ENCODE measurements at places on chromosomes 4 and X.

- no peak for DNase-seq
These were observed 7.6 kb downstream of the KLF3 start for GRCh38 chr4:38671592-38671940.

- no peak for DNase-seq
These were observed 1.7 kb upstream of the PPP2R2C start for GRCh38 chr4:6474053-6474568.

- no peak for DNase-seq
These were observed 151.3 kb downstream of the THOC2 start for GRCh38 chrX:123581586-123581985.

DNA sequence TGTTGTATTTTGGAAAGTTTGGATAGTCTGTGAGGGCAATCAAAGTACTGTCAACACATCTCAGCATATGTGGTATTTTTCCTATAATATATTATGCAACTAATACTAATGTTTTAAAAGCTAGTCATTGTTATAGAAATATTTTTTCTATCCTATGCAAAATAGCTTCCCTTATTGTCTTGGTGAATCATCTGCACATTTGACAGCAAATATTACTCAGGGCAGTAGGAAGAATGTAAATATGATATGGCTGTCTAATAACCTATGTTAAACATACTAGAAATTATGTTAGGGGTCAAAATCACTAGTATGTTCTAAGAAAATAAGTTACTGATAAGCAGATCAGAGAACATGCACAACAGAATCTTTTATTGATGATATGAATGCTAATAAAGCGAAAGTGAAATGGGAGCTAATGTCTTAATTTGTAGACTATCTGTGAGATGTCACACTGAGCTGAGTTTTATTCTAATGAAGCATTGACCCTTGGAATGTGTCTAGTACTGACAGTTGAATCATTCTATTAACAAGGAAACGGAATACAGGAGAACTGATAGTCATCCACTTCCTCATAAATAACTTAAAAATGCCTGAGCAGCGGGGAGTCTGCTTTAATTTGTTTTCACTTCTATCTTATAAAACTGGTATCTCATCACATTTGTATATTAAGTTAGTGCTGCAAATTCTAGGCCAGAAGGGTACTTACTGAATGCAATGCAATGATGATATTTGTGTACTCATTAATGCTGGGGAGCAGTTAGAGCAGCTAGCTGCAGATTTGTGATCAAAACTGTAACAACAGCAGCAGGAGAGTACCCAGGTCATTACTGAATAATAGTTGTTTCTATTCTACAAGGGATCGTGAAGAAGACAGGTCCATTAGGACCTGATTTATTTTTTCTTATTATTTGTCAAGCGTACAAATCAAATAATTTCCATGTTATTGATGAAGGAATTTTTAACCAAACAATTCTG, 440.3 kb upstream of the AADAT start:
- DNase-seq, result no peak

DNA sequence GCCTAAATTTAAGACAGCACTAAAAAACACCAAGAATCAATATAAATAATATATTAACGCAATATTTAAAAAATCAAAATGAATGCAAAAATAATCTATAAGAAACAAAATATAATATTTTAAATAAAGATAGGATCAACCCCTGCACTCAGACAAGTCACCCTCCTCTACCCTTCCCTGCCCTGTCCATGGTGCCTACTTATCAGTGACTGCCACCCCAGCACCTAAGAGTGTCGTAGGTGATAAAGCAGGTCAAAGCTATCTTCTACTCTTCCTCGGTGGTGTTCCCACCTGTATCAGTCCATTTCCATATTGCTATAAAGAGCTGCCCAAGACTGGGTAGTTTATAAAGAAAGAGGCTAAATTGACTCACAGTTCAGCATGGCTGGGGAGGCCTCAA, 251.9 kb downstream of the STIM2 start:
- no peak for DNase-seq

DNA sequence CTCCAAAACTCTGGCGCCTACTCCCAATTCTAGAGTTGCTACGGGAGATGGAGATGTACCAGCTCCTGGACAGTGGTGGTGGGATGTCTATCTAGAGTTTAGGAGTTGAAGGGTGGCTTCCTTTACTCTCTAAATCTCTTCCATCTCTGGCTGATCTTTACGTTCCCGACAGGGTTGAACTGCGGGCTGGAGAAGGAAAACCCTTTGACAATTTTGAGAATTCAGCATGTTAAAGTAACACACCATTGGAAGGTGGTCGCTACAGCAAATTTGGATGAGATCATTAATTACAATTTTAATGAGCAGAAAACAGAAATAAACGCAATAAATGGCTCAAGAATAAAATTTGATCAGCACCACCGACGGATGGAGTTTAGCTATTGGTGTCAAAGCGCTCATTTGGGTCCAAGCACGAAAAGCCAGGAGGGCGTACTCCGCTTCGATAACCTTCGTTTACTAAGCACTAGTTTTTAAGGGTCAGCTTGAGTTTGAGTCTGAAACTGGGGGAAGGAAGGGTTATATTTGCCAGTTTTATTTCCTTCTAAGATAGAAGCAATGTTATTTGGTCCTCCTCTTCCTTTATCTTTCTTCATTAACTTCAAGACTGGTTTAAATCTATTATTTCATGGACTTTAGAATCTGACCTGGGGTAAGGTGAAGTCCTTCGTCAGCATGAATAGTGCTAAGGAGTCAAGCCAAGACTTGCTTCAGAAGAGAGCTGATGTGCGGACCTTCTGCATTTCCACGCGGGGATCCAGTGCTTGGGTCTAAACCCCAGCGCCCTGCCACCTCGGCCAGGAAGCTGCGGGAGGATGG, 1.5 kb upstream of the NKX6-1 start:
- DNase-seq, result no peak

GRCh38 chrX:118271775-118272174, 74.1 kb upstream of the WDR44 start:
- no peak for DNase-seq

- no peak for DNase-seq
These were observed 23.8 kb downstream of the TENM3 start for GRCh38 chr4:182267048-182267447.

- no peak for DNase-seq
These were observed 42.0 kb downstream of the FRMD7 start for GRCh38 chrX:132085786-132086185.

DNA sequence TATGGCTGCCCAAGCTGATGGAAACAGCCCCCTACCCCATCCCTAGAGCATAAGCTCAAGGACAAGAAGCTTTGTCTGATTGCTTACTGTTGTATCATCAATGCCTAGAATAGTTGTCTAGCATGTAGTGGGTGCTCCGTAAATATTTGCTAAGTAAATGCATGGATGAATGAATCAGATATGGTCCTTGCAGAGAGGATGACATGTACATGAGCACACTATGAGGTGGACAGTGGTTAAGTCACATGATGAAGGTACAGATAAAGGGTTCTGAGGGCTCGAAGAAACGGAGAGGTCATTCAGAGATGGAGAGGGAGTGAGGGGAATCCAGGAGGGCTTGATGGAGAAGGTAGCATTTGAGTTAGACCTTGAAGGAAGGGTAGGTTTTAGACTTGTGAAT, 214.2 kb downstream of the RBMX2 start:
- no peak for DNase-seq

- no peak for DNase-seq
These were observed at the start of gene DGKK for GRCh38 chrX:50470103-50471031. Gene DGKK, minus strand, starts transcription at chrX:50470825. Its CDS starts 147 bp downstream, at chrX:50470678.

- no peak for DNase-seq
These were observed 1105.1 kb upstream of the TENM3 start for GRCh38 chr4:181138116-181138515.

DNA sequence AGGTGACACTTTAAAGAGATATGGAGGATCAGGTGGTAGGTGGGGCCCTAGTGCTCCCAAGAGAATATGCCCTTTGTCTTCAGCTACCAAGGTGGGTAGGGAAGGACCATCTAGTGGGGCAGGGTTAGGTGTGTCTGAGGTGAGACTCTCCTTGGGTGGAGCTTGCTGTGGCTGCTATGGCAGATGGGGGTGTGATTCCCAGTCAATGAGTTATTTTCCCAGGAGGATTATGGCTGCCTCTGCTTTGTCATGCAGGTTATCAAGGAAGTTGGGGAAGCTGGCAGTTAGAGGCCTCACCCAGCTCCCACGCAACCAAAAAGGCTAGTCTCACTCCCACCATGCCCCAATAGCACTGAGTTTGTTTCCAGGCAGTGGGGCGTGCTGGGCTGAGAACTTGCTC, 18.0 kb upstream of the SPIN2A start:
- DNase-seq, result no peak

DNA sequence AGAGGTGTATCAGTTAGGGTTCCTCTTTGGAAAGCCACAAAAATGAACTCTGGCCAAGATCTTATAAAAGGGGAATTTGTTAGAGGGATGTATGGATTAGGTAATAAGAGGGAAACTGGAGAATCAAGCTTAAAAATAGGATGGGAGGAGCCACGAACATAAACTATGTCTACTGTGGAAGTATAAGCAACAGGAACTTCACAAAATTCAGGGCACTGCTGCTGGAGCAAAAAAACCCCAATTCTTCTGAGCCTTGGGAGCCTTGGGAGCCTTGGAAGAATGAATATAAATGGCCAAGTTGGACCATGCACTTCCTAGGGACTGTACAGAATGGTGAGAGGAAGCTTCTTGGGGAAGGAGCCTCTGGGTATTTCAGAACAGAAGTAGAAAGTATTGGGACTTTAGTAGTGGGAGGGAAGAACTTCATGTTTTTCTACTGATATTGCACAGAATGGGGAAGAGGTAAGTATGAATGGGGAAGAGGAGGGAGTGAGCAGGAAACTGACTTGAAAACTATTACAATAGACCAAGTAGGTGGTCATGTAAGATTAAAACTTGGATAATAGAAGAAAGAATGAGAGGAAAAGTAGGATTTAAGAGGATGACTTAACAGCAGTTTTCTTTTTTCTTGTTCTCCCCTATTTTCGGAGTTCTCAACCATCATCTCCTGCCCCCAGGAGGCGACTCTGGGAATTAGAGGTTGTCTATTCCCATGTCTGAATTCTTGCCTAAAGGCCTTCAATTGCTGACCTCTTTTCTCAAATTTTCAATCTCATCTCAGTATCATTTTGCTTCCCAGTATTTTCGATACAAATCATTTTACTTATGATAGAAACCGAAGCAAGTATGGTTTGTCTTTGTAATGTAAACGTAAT, 44.4 kb upstream of the TAPT1 start:
- no peak for DNase-seq

DNA sequence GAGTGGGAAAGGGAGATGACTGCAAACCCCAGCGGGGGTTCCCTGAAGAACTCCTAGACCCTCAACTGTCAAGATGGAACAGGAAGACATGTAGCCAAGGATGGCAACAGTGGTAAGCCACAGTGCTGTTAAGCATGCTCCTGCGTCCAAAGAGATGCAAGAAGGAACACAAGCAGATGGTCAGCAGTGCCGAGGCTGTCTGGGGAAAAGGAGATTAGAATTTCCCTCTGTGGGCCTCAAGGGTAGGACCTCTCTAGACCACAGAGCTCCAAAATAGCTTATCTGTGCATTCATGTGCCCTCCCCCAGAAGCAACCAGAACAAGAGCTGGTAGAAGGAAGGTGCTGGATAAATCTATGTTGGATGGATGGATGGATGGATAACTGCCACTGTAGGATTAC, 82.0 kb upstream of the CPEB2 start:
- DNase-seq, result no peak

DNA sequence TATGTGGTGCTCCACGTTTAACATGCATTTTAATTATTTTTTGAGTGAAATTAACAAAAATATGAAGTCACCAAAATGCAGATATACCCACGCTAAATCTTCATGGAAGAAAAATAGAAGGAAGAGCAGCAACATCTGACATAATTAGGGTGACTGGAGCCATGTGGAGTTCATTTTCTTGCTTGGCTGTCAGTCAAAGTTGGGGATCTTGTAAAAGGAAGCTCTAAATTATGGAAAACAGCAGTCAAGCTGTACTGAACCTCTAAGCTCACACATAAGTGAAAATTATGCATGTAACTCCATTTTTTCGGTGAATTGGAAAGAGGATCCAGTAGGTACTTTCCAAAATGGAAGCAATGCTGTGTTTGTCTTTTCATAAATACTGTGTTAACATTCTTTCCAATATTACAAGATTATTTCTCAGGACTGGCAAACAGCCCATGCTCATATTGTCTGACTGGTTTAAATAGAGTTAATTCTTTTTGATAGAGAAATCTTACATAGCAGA, 9.7 kb upstream of the PDGFC start:
- no peak for DNase-seq

- DNase-seq, result peak; percentile 45
These were observed 202.9 kb downstream of the CHIC1 start for GRCh38 chrX:73765776-73766430.

DNA sequence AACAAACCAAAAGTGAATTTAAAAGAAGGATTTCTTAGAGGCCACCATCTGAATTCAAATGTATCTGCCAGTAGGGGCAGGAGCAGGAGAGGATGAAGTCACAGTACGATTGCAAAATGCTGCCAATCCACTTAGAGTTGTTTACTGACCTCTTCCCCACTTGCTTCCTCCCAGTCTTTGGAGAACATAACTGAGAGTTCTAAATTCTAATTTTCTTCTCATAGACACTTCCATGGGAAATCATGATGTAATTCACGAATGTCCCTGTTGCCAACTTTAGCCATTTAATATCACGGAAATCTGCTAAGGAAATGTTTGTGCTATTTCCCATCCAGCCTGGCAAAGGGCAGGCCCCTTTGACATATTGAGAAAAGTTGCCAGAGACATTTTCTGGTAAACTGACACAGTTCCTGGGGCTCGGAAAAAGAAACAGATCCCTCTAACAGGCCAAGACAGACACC, 33.6 kb upstream of the NOCT start:
- DNase-seq, result no peak

- DNase-seq, result no peak
These were observed 85.6 kb upstream of the EFHC2 start for GRCh38 chrX:44428989-44429627.

DNA sequence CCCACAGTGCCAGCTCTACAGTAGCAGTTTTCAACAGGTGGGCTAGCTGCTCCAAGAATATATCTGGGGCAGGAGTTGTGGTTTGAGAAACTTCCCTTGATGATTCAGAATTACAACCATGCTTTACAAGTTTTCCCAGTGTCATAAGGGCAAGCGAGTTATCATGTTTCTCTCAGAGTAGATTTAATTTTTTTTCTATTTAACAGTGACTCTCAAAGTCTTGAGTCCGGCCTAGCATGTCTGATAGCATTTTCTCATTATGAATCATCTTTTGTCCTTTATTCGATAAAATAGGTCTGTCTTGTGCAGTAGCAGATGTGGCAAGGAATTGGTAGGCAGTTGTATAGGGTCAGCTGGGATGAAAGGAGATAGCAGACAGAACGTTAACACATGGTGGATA, 62.2 kb upstream of the SPANXD start:
- no peak for DNase-seq

DNA sequence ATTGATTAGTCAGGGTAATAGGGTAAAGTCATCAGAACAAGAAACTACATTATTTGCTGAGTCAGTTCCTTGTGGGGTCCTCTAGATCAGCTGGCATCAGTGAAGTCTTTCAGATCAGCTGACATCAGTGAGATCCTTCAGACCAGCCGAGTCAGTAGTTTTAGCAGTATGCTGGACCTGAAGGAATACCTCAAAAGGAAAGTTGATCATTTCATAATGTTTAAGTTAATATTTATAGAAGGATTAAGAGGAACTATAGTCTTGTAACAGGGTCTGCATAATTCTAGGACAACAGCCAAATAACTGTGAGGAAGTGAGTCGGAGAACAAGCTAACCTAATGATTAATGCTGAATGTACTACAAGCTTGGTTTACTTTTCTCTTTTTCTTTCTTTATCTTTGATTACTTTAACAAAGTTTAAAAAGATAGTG, 958 bp upstream of the UGT2B7 start:
- DNase-seq, result no peak
